Endodermal cell (in vitro differentiated cells): ENCODE measurements at places on chromosomes 11 and 22. TPM values are rescaled to one million over a fixed set of nuclear protein-coding genes. Genes with fewer than 3 reads are reported as not detected.

The MAPK12 gene
- total RNA-seq = 24.3 to 46.5 TPM (median 44.5 TPM) in 3 replicates

The ARFIP2 gene
- total RNA-seq = 53.8 and 56.5 TPM in 2 replicates

DNA sequence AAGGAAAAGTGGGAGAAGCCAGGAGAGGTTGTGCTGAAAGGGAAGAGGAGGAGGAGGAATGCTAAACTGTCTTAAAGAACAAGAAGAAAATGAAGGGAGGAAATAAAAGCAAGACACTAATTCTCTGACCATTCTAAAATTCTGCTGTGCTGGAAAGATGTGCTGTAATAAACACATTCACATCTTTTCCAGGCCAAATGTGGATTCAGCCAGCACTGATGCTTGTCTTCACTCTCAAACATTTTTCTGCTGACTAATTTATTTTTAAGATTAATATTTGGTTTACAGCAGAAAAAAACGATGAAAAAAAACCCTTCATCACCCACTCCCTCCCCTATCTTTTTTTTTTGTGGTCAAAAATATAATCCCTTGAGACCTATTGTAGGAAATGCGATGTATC, 223.6 kb downstream of the SWAP70 start:
- DNase-seq = no peak

DNA sequence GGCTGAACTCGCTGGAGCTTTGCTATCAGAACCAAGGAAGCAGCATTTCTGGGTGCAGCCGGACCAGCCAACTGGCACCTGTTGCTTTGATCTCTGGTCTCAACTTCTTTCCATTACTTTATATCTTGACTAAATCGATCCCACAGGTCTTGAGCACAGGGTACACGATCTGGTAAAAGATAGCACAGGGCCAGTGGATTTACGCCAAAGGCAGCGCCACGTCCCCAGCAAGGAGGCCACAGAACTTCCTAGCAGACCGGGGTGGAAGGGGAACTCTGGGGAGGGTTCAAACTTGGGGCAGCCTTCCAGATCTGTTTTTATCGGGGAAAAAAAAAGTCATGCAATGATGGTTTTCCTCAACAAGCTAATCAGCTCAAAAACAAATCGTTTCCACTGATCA, 14.0 kb downstream of the VPS37C start:
- DNase-seq = no peak

DNA sequence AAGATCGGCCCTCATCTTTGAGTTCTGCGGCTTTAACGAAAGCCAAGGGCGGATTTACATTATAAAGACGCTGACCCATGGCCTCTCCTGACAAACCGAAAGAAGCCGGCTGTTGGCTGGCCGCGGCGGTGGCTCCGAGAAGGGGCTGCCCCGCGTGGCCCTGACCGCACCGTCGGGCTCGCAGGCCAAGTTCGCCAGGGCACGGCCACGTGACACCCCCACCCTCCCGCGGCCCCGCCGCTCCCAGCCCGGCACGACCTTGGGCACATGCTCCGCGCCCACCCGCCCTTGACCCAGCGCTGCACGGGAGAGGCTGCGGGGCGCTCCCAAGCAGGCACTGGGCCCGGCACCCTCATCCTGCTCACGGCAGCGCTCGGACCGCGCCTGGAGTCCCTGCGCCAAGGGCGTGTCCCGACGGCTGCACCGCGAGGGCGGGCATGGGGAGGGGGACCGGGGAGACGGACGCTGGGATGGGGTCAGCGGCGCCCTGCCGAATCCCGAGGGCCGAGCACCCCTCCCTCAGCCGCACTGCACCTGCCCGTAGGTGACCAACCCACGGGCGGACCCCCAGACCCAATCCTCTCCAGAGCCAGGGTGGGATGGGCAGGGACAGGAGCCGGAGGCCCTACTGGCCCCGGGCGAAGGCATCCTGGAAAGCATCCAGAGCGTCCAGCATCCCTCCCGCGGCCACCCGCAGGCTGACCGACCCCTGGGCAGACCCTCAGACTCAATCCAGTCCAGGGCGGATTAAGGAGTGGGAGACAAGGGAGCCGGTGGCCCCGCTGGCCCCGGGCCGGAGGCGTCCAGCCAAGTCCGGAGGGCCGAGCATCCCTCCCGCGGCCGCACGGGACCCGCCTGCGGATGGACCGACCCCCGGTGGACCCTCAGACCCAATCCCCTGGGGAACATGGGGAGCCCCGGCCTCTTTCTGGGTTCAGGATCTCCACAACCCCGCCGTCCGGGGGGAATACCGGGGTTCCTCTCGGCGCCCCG, 759 bp downstream of the CPT1A start:
- DNase-seq = peak; percentile 79

DNA sequence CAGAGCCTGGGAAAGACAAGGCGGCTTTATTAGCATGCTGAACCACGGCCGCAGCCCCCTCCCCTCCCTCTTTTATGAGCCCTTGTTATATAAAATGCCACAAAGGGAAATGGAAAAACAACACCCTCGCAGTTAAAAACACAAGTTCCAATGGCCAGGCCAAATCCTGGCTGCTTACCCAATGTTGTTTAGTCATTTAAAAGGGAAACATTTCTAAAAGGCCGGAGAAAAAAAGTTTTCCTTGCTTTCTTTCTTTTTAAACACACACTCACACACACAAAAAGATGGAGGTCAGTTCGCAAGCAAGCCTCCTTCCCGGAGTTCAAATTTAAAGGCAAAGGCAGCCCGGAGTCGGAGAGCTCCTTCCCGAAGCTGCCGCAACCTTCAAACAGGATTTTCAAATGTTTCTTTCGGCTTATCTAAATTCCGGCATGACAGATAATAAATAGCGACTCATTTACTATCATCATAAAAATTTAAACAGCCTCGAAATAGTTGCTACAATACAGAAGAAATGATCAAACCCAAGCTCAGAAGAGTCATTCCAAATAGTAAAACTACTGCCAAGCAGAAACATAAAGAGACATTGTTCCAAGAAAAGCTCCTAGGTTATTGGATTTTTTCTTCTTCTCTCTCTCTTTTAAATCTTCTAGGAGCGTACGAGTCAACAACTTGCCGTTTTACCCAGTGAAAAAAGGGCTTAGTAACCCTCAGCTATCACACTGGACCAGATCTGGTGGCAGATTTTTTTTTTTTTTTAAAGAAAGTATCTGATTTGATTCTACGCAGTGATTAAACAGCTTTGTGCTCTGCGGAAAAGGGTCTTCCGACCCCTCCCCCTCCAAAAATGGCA, 3.5 kb downstream of the PHF21B start:
- no peak for DNase-seq

DNA sequence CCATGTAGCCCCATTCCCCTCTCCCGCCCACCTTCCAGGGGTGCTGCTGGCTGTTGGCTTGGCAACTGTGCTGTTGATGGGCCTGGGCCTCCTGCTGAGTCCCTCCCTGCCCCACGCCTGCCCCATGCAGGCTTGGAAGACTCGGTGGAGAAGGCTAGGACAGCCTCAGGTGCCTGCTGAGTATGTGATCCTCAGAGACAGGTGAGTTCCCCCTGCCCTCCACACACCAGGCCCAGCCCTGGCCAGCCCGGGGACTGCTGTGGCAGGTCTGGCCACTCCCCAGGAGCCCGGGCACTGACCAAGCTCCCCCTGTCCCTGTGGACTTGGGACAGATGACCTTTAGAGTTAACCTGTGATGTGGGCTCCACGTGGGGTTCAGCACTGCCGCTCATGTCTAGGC, 20.7 kb upstream of the XKR3 start:
- DNase-seq = no peak
